ENCODE measurements at places on chromosomes 3 and 15.

DNA sequence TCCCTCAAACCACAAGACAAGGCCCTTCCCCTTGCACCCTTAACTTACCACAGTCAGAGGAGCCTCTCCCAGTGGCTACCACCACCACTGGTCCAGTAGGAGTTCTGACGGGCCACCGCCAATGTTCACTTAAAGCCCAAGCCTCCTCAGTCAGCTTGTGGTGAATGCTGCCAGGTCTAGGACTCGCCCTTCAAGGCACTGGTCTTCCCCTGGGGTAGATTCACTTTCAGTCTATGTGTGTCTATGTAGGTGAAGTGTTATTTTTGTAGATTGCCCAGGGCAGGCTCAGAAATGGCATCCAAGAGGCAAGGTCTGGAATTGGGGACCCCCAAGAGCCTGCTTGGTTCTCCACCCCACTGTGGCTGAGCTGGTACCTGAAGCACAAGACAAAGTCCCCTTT, 15.4 kb upstream of the CASR start:
- DNase-seq: no peak
- peaks cover 18% of the 10 kb centered on the region for H3K27me3 ChIP-seq
- no peak overlapping the region for H3K4me3 ChIP-seq
- no peaks in the 10 kb centered on the region for H3K4me1 ChIP-seq
- peaks cover 1% of the 10 kb centered on the region for H3K36me3 ChIP-seq

DNA sequence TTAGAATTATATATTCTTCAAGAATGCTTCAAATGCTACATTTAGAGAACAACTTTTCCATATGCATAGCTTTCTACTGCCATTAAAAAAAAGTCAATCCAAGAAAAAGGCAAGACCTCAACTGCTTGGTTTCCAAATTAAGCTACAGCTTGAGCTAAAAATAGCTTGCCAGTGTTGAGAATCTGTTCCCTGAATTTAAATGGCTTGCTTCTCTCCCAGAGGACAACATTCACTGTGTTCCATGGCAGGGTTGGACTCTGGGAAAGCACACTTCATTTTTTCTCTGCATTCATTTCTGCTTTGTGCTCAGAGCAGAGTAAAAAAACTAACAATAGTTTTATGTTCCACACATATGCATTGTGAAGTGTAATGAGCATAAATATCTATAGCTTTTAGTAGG, 50.3 kb upstream of the ACTL6A start:
- H3K4me1 ChIP-seq: no peaks in the 10 kb centered on the region
- DNase-seq: no peak
- H3K27me3 ChIP-seq: peaks cover 7% of the 10 kb centered on the region
- peaks cover 3% of the 10 kb centered on the region for H3K36me3 ChIP-seq

DNA sequence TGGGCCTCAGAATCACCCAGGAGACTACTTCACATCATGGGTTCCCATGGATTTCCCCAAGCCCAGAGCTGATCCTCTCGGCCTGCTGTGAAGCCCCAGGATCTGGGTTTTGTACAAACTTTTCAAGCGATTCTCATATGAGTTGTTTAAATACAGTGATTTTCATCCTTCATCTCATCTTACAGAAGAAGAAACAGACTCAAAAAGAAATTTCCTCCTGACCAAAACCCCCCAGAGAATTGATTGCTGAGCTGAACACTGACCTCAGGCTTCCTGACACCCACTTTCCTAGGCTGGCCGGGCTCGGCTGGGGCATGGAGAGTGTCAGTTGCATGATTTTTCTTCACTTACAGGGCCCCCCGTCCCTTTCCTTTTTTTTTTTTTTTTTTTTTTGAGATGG, 60.3 kb downstream of the BDH1 start:
- H3K27me3 ChIP-seq: peaks cover 2% of the 10 kb centered on the region
- DNase-seq: no peak
- H3K27ac ChIP-seq: peak overlapping the region; percentile 10
- no peaks in the 10 kb centered on the region for H3K36me3 ChIP-seq
- H3K4me1 ChIP-seq: peaks cover 17% of the 10 kb centered on the region
- H3K4me3 ChIP-seq: peak overlapping the region; percentile 26

DNA sequence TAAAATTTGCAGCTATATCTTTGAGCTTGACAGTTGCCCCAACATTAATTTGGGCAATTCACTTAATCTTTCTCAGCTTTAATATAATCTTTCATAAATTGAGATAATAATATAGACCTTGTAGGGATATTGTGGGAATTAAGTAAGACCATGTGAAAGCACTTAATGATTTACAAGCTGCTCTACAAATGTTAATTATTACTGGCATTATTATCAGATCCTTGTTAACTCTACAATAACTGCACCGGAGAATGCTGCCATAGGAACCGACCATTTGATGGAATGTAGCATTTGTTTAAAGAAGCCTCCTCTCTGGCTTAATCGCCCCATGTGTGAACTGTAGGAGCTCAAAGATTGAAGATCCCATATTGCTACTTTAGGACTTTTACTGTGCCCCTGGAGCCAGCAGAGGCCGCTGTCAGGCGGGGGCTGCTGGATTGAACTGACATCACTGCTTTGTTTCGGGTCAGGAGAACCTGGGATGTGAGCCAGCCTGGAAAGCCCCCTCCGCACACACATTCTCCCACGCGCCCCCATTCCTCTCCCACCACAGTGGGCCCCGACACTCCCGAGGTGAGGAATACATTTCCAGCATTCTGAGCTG, 154.2 kb upstream of the TNIK start:
- no peaks in the 10 kb centered on the region for H3K36me3 ChIP-seq
- H3K27me3 ChIP-seq: no peaks in the 10 kb centered on the region
- H3K27ac ChIP-seq: no peak overlapping the region
- H3K4me3 ChIP-seq: no peak overlapping the region
- DNase-seq: no peak

DNA sequence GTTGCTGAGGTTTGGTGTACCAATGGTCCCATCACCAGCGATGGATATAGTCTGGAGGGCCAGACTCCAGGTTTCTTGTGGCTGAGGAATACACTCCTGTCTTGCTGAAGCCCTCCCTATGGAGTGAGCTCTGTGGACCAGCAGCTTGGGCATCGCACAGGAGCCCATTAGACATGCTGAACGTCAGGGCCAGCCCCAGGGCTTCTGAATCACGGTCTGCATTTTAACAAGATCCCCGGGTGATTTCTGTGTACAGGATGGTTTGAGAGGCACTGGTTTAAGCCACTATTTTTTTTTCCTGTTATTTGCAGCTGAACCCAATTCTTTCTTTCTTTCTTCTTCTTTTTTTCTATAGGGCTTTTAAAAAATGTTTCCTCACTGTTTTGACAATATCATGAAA, 69.5 kb upstream of the XCR1 start:
- peak overlapping the region; percentile 50 for H3K4me3 ChIP-seq
- DNase-seq: no peak
- no peaks in the 10 kb centered on the region for H3K36me3 ChIP-seq
- no peaks in the 10 kb centered on the region for H3K27me3 ChIP-seq

GRCh38 chr3:46574243-46574646, 8.1 kb upstream of the LRRC2 start:
- H3K27me3 ChIP-seq: peaks cover 8% of the 10 kb centered on the region
- H3K27ac ChIP-seq: no peak overlapping the region
- no peak for DNase-seq
- H3K4me3 ChIP-seq: no peak overlapping the region
- H3K4me1 ChIP-seq: peaks cover 6% of the 10 kb centered on the region
- H3K36me3 ChIP-seq: no peaks in the 10 kb centered on the region
